NCI-H526 (cell line): ENCODE measurements at places on chromosomes 6 and 20.

DNA sequence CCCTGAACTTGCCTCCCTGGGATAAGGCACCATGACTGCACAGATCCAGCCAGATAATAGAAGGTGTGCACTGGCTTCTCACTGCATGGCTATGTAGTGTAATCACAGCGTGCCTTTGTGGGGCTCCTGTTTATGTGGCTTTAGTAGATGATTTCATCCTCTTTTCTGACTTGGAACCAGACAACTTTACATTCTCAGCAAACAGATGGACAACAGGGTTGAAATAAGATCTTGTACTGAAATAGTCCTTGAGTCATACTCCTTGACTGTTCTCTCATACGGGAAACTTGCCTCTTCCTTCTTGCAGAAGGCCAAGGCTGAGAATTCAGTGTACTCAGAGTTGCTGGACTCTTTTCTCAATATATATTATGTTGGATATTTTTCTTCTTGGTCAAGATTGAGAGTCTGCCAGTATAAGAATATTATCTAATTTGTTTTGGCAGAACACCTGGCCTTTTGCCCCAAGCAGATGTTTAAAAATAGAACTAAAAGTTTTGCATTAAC is 25.0 kb upstream of the RNF144B start:
- no peak for DNase-seq

DNA sequence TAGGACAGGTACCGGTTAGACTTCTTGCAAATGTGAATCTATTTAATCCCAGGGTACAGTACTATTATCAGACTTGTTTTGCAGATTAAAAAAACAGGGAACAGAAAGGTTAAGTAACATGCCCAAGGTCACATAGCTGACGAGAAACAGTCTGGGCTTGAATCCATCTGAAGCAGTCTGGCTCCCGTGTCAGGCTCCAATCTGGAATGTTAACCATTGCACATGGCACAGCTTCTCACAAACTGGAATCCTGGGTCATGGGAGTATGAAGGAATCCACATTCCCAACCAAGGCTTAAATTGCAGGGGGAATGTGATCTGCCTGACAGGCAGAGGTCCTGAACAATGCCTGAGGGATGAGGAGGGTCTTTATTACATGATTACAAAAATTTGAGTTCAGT is 187.5 kb upstream of the SPTLC3 start:
- DNase-seq = no peak

DNA sequence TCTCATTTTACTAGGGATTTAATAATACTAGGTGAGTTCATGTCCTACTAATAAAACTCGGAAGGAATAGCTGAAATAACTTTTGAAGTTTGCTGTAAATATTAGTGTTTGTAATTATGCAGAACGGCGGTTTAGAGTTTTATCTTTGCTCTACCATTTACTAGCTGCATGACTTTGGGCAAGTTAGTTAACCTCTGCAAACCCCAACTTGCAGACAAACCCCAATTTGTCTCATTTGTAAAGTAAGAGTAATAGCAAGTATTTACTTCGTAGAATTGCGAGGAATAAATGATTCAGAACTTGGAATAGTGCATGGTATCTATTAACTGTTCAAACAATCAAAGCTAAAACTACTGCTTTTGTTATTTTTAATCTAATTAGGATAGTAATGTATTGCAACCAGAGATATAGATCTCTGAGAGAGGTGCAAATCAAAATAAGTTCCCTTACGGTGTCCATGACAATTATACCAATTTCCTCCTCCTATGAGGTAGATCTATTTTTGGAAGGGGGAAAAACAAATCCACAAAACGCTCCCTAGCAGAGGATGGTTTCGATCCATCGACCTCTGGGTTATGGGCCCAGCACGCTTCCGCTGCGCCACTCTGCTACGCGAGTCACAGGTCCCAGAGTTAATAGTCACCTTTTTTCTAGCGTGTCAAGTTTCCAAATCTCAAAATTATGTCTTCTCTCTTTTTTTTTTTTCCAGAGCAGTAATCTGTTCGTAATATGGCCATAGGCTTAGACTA is 35.1 kb upstream of the BTN3A2 start:
- DNase-seq = peak; percentile 31

- no peak for DNase-seq
These were observed 26.9 kb upstream of the STX11 start for GRCh38 chr6:144123421-144123820.

DNA sequence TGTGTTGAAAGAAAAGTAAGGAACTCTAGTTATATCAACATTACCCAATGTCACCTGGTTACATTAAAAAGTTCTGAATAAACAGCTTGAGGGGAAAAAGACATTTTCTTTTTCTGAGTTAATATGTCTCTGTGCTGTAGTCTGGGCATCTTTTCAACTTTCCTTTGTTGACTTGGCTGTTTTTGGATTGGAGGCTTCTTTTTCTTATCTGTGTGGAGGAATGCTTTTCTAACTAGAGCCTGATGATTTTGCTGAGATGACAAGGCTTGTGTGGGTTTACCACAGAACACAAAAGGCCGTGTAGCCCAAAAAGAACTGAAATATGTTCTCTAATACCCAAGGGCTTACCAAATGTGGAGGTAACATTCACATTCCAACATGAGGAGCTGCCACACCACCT is 161.8 kb downstream of the KCNQ5 start:
- no peak for DNase-seq

GRCh38 chr6:112026933-112027332 is 27.0 kb upstream of the CCN6 start:
- DNase-seq = no peak

DNA sequence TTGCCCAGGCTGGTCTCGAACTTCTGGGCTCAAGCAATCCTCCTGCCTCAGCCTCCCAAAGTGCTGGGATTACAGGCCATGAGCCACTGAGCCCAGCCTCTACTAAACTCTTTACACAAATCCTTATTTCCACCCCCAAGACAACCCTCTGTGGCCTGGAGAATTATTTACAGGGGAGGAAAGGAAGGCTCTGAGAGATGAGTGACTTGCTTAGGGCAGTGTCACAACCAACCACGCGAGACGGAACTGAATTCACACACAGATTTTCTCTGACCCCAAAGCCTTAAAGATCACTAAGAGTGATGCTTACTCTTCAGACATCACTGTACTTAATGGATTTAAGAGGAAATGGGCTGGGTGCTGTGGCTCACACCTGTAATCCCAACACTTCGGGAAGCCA is 86.2 kb downstream of the RIPOR3 start:
- no peak for DNase-seq

GRCh38 chr6:12800120-12800519 is 83.6 kb downstream of the PHACTR1 start:
- no peak for DNase-seq

DNA sequence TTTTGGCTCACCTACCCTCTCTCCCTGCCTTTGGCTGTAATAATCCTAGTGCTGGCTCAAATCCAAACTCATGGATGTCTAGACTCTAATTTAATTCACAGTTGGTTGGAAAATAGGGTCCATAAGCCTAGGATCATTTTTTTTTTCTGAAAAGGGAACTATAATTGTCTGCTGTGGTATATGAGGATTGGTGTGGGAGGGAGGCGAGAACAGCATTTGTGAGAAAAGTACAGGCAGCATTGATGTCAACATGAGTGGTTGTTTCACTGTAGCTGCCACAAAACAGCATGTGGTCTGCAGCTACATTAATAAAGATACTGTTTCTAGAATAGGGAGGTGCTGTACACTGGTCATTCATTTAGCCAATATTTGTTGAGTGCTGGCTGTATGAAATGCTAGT is 18.6 kb upstream of the POLR1H start:
- no peak for DNase-seq

DNA sequence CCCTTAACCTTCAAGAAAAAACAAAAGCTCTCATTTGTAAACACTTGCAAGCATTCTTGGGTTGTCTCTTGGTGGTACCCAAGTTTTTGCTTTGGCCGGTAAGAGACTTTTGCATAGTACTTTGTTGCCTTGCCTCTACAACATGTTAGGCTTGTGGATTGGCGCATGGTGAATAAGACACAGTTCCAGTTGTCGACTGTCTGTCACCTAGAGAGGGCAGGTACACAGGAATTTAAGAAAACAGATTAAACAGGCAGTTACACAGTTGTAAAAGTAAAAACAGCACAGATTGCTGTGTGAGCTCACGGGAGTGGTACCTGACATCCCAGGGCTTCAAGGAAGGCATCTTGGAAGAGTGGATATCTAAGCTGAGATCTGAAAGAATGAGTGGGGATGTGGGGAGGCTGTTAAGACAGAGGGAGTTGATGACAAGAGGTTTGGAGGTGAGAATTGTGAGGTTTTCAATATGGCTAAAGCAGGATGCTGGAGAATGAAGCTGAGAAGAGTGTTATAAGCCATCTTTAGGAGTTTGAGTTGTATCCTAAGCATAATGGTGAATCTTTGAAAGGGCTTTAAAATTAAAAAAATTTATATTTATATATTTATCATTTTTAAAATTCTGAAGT is 19.2 kb downstream of the UTRN start:
- DNase-seq = no peak

DNA sequence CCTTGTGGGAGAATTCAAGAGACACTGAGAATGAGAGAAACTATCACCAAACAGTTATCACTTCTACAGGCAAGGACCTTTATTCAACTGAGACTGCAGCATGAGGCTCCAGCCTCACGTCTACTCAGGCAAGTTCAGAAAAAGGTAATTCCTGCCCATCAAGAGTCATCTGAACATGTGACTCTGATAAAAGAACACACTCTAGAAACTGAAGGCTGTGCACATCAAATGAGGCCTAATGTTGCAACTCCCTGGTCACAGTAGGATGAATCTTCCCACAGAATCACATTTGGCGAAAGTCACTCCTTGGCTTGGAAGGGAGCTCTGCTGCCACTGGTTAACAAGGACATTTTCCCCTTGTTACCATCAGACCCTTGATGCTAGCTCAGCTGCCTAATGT is 71.2 kb upstream of the EMILIN3 start:
- DNase-seq = no peak

DNA sequence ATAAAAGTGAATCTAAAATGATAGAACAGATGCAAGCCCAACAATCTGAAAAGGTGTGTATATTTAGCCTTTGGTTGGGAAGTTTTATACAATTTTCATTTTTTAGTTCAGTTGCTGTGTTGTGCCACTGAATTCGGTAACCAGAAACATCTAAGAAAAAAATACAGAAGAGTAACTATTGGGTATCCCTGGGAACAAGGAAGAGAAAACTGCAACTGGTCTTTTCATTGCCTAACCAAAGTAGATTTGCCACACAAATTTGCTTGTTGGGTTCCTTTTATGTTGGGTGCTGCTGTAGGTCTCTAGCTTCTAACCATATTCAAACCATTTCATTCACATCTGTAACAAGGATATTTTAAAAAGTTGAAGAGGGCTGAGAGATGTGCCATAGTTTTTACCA is 2.8 kb upstream of the TMEM30A start:
- DNase-seq = peak; percentile 79

GRCh38 chr6:168045706-168046620 is 33.0 kb downstream of the FRMD1 start:
- DNase-seq = no peak

GRCh38 chr20:24658920-24659660 is 189.7 kb downstream of the SYNDIG1 start:
- DNase-seq = no peak

GRCh38 chr6:116393430-116393829 is 22.7 kb downstream of the DSE start:
- DNase-seq = no peak

GRCh38 chr6:69422475-69422874 is 374.3 kb downstream of the LMBRD1 start:
- DNase-seq = peak; percentile 25

GRCh38 chr6:161139766-161140553 is 133.9 kb downstream of the AGPAT4 start:
- no peak for DNase-seq

GRCh38 chr6:4351520-4352321 is 216.3 kb upstream of the ECI2 start:
- no peak for DNase-seq

DNA sequence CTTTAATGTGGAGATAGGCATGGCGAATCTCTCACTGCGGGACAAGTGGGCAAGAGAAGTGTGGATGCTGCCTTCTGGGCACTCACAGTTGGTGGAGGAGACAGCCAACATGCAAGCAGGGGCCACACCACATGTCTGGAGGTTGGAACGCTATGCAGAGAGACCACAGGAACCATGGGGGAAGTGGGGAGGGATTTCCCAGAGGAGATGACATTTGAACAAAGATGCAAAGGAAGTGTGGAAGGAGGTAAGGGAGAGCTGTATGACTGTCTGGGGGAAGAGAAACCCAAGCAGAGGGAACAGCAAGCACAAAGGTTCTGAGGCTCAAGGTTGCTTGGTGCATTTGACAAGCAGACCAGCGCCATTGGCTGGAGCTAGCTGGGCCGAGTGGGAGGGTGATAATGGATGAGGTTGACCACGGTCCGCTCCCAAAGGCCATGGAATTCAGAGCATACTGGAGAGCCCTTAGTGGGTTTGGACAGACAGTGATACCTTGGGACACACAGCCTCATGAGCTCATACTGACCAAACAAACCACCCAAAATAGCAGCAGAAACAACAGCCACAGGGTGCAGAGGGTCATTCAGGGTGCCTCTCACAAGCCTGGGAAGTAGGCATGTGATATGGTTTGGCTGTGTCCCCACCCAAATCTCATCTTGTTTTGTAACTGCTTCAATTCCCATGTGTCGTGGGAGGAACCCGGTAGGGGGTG is 7.6 kb upstream of the FAM110A start:
- no peak for DNase-seq

GRCh38 chr6:131036601-131037000 is 26.4 kb downstream of the EPB41L2 start:
- no peak for DNase-seq

DNA sequence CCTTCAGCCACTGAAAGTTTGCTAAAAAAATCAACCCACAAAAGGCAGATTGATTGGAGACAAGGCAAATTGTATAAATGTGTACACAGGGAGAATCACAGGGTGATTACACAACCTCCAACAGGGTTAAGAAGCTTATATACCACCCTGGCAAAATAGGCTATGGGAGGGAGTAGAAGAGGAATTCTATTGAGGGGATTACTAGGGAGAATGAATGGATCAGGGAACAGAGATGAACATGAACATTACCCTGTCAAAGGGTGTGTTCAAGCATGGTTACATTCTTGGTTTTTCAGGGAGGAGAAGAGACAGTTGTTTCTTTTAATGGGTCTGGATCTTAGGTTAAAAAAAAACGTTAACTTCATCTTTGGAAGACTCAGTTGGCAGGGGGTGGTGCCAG is 5.1 kb upstream of the MRS2 start:
- no peak for DNase-seq

DNA sequence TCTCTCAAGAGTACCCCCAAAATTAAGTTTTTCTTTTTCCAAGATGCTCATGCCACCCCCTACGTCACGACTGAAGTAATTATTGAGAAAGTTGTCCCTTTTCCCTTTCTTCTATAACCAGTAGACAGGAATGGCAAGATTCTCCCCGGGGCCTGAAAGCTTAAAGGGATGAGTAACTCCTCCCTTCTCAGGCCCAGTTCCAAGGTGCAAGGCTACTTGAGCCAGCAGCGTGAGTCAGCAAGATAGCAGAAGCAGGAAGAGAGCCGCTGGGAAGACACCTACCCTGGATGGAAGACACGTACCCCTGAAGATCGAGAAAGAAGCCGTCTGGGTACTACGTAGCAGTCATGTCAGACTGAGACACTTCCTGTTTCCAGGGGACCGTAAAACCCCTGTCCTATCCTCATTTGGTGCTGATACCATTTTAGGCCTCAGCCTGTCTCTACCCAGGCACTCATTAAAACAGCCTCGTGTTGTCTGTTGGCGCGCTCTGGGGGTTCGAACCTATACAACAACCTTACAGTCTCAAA is 241.0 kb downstream of the ADGRG6 start:
- no peak for DNase-seq

GRCh38 chr20:48056218-48056617 is 270.9 kb upstream of the SULF2 start:
- DNase-seq = no peak

- no peak for DNase-seq
These were observed 37.8 kb downstream of the HCRTR2 start for GRCh38 chr6:55212156-55212555.
